ENCODE measurements at places on chromosomes 2 and 18.

GRCh38 chr2:138476940-138477339 lies 24.6 kb upstream of the SPOPL start:
- no peak for DNase-seq

DNA sequence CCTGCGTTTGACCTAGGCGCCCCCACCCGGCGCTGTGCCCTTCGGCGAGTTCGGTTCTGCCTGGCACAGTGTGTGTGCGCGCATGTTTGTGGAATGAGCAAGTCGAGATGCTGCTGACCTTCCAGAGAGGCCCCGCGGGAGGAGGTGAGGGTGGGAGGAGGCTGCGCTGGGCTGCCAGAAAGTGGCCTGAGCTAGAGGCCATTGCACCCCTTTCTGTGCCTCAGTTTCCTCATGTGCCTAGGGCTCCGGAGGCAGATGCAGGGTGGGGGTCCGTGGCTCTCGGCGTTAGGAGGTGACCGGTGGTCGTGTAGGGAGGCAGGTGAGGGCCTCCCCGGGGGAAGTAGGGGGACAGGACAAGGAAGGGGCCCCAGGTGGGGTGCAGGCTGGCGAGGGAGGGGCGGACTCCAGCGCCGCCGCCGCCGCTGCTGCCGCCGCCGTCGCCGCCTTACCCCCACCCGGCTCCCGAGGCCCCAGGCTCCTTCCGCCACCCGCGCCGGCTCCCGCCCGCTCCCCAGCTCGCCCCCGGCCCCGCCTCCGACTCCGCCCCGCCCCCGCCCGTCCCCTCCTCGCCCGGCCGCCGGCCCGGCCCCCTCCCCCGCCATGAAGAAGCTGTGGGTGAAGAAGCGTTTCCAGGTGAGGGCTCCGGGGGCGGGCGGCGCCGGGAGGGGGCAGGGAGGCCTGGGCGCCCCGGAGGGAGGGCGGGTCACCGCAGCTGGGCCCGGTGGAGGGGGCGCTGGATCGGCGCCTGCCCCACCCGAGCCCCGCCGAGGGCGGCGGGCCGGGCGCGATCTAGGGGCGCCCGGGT lies 7.0 kb downstream of the SPEG start:
- no peak for DNase-seq

DNA sequence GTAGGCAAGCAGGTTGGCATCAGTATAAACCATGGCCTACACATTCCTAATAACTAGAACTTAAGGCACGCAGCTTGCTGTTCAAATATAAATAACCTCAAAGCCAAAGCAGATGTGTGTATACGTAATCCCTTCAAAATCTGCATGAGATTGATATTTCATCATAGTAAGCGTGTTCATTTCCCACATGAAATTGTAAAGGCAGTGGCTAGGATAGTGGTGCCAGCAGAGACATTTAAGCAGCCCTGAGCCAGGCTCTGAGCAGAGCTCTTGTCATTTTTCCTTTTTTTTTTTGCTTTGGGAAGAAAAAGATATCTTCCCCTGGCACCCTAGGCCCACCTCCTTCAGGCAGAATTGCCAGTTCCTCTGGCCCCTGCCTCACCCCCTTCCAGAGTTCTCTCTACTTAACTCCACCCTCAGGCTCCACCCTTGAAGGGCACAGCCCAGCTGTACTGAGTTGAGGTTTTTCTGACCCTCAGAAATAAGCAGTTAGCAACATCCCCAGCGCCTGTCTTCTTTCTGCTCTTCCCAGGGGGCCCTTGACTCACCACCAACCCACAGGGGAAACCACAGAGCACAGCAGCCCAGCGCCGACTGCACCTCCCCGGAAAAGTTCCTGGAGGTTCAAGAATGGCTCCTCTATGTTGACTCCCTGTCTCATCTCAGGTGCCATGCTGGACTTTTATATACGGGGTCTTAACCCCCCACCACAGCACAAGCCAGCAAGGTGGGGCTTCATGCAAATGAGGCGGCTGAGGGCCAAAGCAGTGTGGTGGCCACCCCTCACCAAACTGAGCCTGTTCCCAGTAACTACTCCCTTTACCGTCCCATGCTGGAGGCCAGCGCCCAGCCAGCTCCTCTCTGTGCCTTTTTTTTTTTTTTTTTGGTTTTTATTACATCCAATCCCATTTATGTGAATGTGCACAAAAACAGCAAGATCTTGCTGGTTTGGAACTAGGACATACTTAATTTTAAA lies 84.7 kb downstream of the EHD3 start:
- DNase-seq, result no peak

- DNase-seq, result no peak
These were observed 228.3 kb downstream of the MYCN start for GRCh38 chr2:16168506-16169264.

DNA sequence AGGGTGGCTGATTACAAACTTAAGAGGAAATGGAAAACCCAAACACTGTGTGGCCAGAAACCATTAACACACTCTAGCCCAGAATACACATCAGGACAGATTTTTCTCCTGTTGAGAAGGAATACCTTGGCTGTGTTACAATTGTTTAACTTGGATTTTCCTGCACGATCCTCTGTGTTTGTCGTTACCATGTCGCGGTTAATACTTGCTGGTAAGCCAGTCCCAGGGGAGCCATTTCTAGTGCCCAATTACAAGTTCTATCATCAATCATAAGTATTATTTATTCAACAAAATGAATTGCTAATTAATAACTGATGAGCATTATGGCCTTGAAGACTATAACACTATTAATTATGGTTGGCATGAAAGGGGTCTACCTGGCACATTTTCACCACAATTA lies 146.8 kb downstream of the LNPK start:
- DNase-seq, result no peak

- DNase-seq, result no peak
These were observed 26.5 kb downstream of the AQP12B start for GRCh38 chr2:240655931-240656886.

- DNase-seq, result no peak
These were observed 311.0 kb downstream of the NDUFA10 start for GRCh38 chr2:239714116-239714515.

GRCh38 chr2:61853086-61853846 lies 594 bp downstream of the FAM161A start:
- DNase-seq, result peak; percentile 37

GRCh38 chr2:108942888-108943287 lies 46.1 kb downstream of the EDAR start:
- no peak for DNase-seq
